ENCODE measurements at places on chromosomes 6 and 20.

DNA sequence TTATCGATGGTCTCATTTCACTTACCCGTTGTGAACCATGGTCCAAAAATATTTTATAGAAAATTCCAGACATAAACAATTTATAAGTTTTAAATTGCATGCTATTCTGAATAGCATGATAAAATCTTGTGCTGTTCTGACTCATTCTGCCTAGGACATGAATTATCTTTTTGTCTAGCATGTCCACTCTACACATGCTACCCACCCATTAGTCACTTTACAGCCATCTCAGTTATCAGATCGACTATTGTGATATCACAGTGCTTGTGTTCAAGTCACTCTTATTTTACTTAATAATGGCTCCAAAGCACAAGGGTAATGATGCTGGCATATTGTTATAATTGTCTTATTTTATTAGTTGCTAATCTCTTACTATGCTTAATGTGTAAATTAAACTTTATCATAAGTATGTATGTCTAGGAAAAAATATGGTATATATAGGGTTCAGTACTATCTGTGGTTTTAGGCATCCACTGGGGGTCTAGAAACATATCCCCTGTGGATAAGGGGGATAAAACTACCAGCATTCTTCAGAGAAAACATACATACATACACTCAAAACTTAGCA lies 252.0 kb upstream of the HTR1E start:
- DNase-seq = no peak

DNA sequence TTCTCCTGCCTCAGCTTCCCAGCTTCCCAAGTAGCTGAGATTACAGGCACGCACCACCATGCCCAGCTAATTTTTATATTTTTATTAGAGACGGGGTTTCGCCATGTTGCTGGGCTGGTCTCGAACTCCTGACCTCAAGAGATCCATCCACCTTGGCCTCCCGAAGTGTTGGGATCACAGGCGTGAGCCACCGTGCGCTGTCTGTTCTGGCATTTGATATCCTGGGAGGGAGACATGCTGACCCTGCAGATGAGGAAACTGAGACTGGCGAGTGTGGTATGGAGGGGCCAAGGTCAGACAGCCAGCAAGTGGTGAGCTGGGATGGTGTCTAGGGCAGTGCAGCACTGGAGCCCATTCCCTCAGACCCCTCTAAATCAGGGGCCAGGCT lies 44.6 kb downstream of the SRC start:
- DNase-seq = no peak

DNA sequence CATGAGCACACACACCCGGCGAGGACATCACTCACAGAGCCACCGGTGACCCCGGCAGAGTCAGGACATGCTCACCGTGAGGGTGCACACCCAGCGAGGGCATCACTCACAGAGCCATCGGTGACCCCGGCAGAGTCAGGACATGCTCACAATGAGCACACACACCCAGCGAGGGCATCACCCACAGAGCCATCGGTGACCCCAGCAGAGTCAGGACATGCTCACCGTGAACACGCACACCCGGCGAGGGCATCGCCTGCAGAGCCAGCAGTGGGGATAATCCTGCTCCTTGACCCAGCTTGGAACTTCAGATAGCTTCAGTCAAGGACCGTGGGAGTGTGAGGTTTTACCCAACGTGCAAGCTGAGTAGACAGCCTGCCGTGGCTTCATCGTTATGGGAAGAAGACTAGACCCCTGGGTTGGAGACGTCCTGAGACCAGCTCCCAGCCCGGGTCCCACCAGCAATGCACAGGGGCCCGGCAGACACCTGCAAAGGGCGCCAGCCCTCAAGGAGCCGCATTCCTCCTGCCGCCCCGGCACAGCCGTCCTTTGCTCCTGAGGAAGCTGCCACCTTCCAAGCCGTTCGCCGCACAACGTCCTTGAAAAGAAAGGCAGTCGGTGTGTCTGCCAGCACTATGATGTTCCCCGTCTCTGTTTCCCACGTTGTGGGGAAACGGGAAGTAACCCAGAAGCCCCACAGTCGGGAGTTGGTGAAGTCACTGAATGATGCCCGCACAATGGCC lies 192.3 kb downstream of the DLL1 start:
- no peak for DNase-seq

DNA sequence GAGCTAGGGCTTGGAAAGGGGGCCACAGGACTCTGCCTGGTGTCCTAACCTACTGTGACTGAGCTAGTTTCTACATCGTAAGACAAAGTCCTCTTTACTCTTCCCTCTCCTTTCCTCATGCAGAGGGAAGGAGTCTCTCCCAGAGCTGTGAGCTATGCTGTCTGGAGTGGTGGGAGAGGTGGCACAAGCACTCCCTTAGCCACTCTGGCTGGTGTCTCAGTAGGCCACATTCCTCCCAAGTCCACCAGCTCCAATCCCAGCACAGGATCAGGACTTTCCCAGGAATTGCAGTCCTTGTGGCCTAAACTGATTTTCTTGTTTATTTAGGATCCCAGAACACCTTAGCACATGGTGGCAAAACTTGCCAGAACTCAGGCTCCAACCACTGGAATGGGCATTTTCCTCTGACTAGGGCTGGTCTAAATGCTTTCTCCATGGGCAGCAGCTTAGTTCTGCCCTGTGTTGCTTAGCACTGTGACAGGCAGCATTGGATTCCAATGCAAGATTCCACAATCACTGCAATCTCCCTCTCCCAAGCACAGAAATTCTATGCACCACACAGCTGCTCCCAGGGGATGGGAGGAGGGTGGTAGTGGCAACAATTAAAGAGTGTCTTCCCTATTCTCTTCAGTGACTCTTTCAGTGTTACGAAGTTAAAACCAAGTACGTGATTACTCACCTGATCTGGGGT lies 733.3 kb downstream of the HACE1 start:
- no peak for DNase-seq

- DNase-seq = no peak
Observed at GRCh38 chr6:42103216-42103615, 39.2 kb downstream of the C6orf132 start.

- DNase-seq = no peak
Observed at GRCh38 chr6:7426447-7427169, 37.0 kb downstream of the RIOK1 start.

DNA sequence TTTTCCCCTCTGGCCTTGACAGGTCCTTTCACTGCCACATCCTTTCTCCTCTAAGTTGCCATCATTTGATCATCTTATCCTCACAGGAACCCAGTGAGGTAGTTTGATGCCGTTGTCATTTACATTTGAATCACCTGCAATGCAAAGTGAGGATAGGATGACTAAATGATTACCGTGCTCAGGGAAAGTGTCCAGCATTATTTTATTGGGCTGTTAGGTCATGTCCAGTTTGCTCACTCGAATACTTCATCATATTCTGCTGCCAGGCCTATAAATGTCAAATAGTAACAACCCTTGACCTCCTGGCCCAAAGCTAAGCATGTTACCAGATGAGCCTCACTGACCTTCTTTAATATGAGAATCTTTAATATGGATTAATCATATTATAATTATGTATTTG lies 1068.7 kb upstream of the FLRT3 start:
- no peak for DNase-seq

- no peak for DNase-seq
Observed at GRCh38 chr20:52411611-52412010, 220.0 kb upstream of the ZFP64 start.

DNA sequence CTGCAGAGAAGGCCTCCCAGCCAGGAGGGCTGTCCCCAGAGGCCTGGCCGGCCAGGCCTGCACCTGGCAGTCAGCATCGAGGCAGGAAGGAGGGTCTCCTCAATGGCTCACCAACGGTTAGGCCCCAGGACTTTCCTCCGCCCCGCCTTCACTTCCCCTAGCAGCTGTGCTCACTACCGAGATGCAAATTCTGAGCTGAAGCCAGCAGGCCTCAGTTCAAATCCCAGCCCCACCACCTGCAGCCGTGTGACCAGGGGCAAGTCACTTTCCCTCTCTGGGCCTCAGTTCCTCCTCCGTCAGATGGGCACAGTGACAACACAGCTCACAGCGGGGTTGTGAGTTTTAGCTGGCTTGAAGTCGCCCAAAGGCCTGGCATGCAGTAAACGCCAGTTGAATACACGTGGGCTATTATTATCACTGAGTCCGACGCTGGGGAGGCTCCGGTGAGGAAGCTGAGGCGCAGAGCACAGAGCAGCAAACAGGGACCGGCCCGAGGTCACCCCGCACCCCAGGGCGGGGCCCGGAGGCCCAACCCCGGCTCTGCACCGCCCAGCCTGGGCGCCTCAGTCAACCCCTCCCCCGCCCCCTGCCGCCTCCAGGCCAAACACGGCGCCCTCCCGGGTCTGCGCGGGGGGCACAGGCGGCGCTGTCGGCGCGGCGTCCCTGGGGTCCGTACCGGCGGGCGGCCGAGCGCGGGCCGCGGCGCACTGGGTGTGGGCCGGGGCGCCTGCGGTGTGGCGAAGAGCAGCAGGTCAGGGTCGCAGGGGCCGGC lies 671 bp downstream of the E2F1 start:
- peak; percentile 44 for DNase-seq

DNA sequence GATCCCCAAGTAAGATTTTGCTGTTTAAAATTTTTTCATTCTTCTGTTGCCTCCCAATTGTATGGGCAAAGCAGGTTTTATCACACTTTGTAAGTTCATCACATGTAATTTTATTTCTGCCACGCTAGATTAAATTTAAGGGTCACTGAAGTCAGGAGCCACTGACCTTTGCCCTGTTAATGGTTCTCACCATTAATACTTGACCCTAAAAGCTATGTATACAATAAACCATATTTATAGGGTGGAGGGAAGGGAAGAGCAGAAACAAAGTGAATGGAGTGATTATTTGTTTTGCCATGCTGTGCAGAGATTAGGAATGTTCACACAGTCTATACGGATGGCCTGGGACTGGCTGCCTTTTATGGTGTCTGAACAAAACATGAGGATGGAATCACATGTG lies 186.7 kb downstream of the BMP2 start:
- DNase-seq = no peak

- DNase-seq = no peak
Observed at GRCh38 chr6:154538640-154539191, 28.2 kb upstream of the CNKSR3 start.

GRCh38 chr6:140779341-140779740 lies 1353.4 kb upstream of the GJE1 start:
- no peak for DNase-seq

DNA sequence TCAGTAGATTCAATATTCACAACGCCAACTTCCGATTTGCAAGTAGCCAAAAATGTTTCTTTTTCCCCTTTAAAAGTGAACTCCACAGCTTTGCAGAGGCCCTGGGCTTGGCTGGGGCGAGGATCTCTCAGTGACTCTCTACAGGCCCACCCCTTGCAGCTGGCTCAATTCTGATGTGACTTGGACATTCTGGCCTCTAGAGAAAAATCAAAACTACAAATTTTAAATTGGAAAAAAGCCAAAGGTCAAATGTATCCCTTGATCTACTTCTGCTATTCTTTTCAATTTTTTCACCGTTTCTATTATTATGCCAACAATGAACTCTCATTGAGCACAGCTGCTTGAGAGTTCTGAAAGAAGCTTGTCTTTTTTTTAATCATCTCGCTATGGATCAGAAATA lies 245.9 kb upstream of the HS3ST5 start:
- no peak for DNase-seq

GRCh38 chr6:166257911-166258318 lies 50.3 kb downstream of the PRR18 start:
- no peak for DNase-seq

GRCh38 chr6:151448623-151449022 lies 3.3 kb downstream of the RMND1 start:
- no peak for DNase-seq

GRCh38 chr6:168884050-168884645 lies 369.5 kb downstream of the THBS2 start:
- DNase-seq = no peak

- no peak for DNase-seq
Observed at GRCh38 chr6:105804424-105804823, 281.7 kb upstream of the PRDM1 start.

DNA sequence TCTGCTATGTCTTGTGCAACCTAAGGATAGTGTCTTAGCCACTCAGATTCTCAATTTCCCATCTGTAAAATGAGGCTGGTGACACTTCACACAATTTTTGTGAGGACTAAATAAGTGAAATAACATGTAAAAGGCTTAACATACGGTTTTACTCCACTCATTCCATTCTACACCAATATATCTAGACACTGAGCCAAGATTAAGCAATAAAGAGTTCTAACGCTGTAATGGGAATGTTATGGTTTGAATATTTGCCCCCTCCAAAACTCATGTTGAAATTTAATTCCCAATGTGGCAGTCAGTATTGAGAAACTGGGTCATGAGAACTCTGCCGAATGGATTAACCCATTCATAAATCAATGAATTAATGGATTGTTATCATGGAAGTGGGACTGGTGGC lies 301.0 kb downstream of the HACE1 start:
- no peak for DNase-seq

GRCh38 chr6:152151920-152152319 lies 344.4 kb downstream of the ESR1 start:
- DNase-seq = no peak

DNA sequence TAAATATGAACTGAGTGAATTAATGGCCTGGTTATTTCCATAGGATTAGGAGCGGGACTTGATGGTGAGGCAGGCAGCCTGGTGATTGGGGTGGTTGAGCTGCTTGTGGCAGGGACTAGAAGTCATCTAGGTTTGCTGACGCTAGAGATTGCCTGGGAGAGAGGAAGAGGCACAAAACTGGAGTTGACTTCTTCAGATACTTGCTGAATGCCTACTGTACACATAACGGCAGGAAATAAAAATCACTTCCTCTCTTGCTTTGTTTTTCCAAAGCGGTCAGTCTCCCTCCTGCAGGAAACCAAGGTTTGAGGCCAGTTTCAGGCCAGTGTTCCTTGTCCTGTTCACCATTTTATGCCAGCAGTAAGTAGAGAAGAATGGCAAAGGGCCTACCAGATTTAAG lies 36.7 kb upstream of the MYLIP start:
- no peak for DNase-seq

GRCh38 chr20:20225325-20226043 lies 142.4 kb upstream of the INSM1 start:
- peak; percentile 97 for DNase-seq

- DNase-seq = no peak
Observed at GRCh38 chr6:62940848-62941247, 270.4 kb upstream of the FKBP1C start.

DNA sequence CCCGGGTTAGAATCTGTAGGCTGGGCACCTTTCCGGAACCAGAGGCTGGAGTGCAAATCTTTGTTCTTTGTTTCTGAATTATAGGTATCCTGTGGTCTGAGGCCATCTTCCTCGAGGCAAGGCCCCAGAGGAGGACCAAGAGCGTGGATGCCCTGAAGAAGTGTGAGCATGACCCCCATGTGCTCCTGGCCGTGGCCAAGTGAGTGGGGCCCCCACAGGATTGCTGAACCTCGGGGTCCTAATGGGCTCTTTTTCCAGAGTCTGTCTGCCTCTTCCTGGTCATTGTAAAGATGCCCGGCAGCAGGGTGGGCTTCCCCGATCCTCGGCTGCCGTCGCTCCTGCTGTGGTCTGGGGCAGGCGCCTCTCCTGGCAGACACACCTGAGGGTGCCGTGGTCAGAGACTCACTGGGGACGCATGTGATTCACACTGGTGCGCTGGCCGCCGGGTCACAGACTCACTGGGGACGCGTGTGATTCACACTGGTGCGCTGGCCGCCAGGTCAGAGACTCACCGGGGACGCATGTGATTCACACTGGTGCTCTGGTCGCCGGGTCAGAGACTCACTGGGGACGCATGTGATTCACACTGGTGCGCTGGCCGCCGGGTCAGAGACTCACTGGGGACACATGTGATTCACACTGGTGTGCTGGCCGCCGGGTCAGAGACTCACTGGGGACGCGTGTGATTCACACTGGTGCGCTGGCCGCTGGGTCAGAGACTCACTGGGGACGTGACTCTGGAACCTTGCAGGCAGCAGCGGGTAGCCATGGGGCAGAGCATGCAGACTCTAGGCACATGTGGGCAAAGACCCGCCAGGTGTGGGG lies 6.5 kb upstream of the C20orf204 start:
- no peak for DNase-seq

GRCh38 chr6:13953061-13953705 lies 28.4 kb downstream of the RNF182 start:
- no peak for DNase-seq
